ENCODE measurements at places on chromosomes 3 and 15. TPM values are rescaled to one million over a fixed set of nuclear protein-coding genes. Genes with fewer than 3 reads are reported as not detected.

DNA sequence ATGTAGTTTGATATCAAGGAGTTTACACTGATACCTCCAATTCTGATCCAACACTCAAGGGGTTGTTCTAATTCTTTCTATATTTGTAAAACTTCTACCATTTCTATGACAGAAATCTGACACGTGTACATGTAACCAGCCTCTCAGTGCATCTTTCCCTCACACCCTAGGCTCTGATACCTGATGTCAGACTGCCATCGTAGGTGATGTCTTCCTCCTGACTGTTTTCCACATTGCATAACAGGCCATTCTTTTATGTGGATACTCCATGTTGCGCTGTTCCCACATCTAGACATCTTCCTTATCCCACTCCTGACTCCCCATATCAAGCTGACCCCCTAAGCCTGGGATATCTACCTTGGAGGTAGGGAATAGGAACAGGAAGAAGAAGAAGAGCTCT lies 159.1 kb downstream of the FNDC3B start:
- H3K27me3 ChIP-seq, result no peaks in the 10 kb centered on the region
- H3K36me3 ChIP-seq, result no peaks in the 10 kb centered on the region
- H3K27ac ChIP-seq, result no peak overlapping the region
- no peak overlapping the region for H3K4me3 ChIP-seq

GRCh38 chr3:14260463-14260862 lies 81.8 kb downstream of the LSM3 start:
- no peaks in the 10 kb centered on the region for H3K36me3 ChIP-seq
- no peak overlapping the region for H3K27ac ChIP-seq
- peaks cover 9% of the 10 kb centered on the region for H3K27me3 ChIP-seq
- H3K4me3 ChIP-seq, result no peak overlapping the region

DNA sequence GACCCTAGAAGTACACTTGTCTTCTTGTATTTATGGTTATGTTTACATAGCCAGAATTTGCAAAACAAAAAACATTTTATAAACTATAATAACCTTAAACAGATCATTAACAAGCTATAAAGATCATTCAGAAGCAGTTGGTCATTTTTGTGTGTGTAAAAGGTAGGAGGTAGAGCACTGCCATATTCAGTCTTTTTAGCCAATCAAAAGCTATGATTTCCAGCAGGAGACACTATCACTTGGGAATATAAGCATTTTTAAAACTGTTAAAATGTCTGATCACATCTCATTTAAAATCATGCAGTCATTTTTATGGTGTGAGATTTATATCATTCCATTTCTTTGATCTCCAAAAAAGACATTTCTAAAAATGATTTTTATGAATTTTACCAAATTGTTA lies 42.6 kb upstream of the ATP2C1 start:
- no peak for DNase-seq
- H3K27ac ChIP-seq, result no peak overlapping the region

- H3K4me1 ChIP-seq, result peaks cover 31% of the 10 kb centered on the region
- DNase-seq, result peak; percentile 60
- H3K4me3 ChIP-seq, result no peak overlapping the region
- H3K27me3 ChIP-seq, result no peaks in the 10 kb centered on the region
These were observed 47.3 kb downstream of the AMOTL2 start for GRCh38 chr3:134326760-134327593.

Gene NRG4
- not detected for total RNA-seq

Gene TMC3
- total RNA-seq, result not detected

All from endothelial cell of umbilical vein (primary cell).